CD8-positive, alpha-beta memory T cell (primary cell): ENCODE measurements at places on chromosomes 5 and 9. TPM values are rescaled to one million over a fixed set of nuclear protein-coding genes. Genes with fewer than 3 reads are reported as not detected.

Gene PPP2R2B
- total RNA-seq = 2.3 TPM

DNA sequence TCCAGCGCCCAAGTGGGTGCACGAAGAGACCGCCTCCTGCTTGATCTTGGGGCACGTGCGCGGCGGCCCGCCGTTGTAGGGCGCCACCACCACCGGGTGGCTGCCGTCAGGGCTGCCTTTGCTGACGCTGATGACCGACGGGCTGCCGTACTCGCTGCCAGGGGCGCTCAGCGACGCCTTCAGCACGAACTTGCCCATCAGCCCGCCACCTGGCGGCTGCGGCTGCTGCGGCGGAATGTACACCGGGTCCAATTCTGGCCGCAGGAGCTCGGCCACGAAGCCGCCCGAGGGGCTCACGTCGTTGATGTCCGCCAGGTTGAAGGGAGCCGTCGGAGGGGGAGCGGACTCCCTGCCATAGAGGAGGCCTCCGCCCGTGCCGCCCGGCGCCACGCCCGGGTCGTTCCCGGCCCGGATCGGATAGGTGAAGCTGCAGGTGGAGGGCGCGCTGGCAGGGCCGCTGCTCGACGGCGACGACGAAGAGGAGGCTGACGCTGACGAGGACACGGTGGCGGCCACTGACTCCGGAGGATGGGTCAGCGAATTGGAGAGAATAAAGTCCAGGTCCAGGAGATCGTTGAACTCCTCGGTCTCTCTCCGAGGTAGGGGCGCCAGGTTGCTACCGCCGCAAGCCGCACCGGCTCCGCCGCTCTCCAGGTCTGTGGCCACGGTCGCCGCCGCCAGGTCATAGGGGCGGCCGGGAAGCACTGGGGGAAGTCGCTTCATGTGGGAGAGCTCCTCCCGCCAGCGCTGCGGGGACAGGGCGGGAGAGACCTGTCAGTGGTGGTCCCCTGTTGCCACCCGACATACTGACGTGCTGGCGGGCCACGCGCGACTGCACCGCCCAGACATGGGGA is 1.8 kb downstream of the KLF4 start:
- DNase-seq = no peak

DNA sequence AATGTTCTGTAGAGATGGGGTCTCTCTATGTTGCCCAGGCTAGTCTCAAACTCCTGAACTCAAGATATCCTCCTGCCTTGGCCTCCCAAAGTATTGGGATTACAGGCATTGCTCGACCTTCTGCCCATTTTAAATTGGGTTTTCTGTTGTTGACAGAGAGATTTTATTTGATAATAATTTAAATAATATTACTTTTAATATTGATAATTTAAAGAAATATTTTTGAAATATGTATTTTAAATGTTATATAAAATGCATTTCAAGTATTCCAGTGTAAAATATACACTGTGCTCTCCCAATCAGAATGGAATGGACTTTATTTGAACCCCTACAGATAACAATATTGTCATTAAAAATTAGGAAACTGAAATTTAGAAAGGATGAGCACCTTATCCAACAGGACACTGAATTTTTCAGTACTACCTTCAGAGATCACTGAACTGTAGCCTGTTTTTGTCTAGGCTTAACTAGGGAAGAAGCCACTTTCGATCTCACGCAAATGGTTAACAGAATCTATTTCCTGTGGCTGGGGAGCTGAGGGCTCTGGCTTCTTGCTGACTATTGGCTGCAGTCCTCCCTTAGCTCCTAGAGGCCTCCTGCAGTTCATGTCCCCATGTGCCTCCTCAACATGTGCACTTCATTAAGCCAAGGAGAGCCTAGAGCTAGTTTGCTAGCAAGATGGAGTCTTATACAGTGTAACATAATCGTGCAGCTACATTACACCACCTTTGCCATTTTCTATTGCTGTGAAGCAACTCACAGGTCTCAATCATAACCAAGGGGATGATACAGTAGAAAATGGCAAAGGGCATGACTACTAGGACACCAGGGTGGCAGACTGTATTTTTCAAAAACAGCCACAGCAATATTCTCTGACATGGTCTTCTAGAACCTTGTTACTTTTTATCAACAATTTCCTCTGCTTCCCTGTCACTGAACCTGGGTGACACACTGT is 150.0 kb downstream of the CDC42SE2 start:
- no peak for DNase-seq

DNA sequence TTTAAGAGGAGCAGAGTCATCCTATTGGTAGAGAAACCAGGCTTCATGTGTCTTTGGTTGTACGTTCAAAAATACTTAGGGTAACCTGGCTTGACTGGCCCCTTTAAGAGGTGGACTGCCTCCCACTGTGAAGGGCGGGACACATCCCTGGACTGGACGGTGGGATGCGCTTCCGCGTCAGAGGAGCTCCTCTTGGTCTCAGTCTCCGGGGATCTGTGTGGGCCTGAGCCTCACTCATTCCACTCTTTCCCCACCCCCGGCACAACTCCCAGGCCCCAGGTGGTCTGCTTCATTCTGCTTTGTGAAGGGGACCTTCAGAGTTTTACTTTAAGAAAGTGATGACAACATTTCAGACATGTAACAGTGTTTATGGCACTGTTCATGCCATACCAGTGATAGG is 601.1 kb downstream of the IRX1 start:
- no peak for DNase-seq
